ENCODE measurements at places on chromosomes 7 and 10. TPM values are rescaled to one million over a fixed set of nuclear protein-coding genes. Genes with fewer than 3 reads are reported as not detected.
A peak's percentile ranks its signal among the peaks of the same experiment; 100 is the strongest.

- no peak for DNase-seq
Observed at GRCh38 chr7:99451936-99452335, 13.2 kb downstream of the CPSF4 start.

GRCh38 chr7:25574828-25575227, 346.5 kb upstream of the NPVF start:
- no peak for DNase-seq

DNA sequence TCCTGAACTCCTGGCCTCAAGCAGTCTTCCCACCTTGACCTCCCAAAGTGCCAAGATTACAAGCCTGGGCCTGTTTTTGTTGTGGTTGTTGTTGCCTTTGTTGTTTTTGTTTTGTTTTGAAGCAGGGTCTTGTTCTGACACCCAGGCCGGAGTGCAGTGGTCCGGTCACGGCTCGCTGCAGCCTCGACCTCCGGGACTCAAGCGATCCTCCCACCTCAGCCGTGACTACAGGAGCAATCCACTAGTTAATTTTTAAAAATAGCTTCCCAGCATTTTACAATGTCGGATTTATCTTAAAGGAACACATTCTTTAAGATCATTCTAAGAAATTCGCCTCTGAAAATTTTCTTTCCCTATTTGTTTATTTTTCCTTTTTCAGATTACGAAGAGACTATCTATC, 27.7 kb upstream of the AP5Z1 start:
- DNase-seq: no peak

GRCh38 chr7:81051811-81052413, 133.1 kb upstream of the SEMA3C start:
- DNase-seq: no peak

GRCh38 chr7:100965045-100965722, 4.2 kb upstream of the MUC12 start:
- DNase-seq: no peak

GRCh38 chr10:66931340-66931948, 5.6 kb downstream of the LRRTM3 start:
- DNase-seq: peak; percentile 74

DNA sequence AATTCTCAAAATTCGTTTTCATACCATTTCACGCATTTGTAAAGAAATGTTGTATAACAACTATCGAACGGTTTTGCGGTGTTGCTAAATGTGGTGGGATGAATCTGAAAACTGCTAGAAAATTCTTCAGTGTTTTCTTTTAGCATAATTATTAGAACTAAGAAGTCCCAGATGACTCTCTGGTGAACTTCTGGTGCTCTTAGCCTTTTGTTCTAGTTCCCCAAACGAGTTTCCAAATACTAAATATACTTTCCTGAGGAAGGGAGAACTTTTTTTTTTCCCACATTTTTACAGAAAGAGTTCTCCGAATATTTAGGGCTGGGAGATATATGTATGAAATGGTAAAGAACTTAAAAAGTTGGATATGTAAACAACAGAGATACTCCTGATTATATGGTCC, 82.5 kb downstream of the ICA1 start:
- DNase-seq: no peak

DNA sequence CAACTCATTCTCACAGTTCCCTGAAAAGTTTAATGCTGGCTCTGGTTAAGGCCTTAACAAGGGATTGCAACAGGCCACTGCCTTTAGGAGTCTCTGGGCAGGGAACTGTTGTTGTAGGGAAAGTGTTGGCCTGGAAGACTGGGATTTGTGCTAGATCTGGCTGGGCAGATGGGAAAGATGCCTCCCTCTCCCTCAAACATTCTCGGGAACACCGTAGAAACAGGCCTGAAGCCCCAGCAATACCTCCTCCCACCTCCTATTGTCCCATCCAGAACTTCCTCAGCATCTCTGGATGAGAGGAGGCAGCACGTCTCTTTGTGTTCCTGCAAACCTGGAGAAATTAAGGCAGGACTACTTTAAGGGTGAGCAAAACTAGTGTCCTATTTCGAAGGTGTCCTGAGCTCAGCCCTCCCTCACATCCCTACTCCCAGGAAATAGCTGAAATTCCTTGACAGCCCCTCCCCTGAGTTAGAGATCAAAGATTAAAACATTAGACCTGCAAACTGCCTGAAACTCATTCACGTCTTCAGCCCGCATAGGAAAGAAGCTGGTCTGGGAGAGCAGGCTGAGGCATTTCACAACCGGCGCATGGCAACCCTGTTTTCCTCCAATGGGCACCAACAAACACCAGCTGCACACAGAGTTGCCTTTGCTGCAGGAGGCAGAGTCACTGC, 10.9 kb upstream of the MAP3K8 start:
- DNase-seq: peak; percentile 52

GRCh38 chr7:128168667-128169210, 72.3 kb upstream of the LEP start:
- peak; percentile 92 for DNase-seq

ANTXRL gene
- total RNA-seq: not detected

VSTM4 gene
- 1.2 TPM for total RNA-seq

ADCK2 gene
- 7.8 TPM for total RNA-seq

SUN3 gene
- total RNA-seq: not detected
